ENCODE measurements at places on chromosomes 13 and 19.

DNA sequence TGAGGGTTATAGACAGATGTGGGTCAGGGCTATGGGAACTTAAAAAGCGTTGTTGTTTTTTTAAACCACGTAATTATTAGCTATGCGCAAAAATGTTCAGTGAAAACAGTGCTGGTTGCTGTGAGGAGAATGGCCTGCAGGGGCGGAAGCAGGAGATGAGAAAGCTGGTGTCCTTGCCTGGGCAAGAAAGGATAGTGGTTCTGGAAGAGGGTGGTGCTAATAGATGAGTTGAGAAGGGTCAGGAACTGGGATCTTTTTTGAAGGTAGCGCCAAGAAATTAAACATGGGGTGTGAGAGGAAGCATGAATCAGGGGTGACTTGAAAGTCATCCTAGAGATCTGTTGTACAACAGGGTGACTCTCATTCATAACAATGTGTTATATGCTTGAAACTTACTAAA is 4.8 kb upstream of the SMG9 start:
- DNase-seq = peak; percentile 15

DNA sequence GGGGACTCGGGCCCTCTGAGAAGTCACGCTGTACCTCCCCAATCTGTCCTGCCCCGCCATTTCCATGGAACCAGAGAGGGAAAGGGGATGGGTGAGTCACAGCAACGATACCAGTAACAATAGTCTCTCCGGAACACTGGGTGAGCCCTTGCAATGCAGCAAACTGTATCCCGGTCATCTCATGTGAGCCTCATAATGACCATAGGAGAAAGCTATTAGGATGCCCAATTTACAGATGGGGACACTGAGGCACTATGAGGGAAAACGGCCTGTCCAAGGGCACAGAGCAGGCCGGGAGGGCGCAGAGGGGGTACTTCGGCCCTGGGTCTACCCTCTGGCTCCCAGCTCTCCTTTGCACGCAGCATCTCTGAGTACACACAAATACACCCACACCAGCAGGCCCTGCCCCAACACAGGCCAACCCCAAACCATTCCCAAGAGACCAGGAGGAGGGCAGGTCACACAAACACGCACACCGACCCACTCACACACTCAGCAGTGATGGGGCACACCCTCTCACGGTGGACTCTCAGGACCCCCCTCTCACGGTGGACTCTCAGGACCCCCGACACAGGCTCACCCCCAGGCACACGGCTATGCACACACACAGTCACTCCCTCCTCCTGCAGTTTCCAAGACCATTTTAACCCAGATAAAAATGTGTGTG is 18.2 kb downstream of the LRRC4B start:
- DNase-seq = no peak

GRCh38 chr13:78376033-78376432 is 227.3 kb downstream of the POU4F1 start:
- peak; percentile 76 for DNase-seq

DNA sequence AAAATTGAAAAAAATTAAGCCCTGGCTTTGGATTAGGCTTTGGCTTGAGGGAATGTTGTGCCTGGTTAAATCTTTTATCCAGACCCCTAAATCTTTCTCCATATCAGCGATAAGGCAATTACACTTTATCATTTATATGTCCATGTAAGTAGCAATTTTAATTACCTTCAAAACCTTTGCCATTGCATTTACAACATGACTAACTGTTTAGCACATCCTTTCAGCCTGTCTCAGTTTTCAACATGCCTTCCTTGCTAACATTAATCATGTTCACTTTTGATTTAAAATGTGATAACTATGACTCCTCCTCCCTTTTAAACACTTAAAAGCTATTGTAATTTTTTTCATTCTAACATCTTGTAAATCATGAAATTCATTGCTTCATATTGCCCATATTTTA is 583.7 kb downstream of the SLITRK1 start:
- DNase-seq = no peak

DNA sequence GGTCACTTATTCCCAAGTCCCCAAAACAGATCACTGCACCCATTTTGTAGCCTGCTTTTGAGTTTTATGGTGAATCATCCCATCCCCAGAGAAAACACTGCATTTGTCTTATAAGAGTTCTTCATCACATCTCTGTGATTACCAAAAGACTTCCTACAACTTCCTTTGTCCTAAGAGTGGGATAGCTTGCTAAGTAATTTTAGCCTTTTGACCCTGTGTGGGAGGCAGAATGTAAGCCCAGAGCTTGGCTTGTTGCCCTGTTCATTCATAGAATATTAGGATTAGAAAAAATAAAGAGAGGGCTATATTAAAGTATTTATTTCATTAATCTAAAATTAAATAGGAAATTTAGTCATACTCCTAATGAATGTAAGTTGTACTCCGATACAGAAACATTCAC is 213.3 kb downstream of the MZT1 start:
- peak; percentile 27 for DNase-seq

GRCh38 chr19:46296722-46297461 is at the start of gene HIF3A:
Gene HIF3A, plus strand, starts transcription at chr19:46297042. Its CDS starts 35 bp downstream, at chr19:46297077.
- DNase-seq = no peak

DNA sequence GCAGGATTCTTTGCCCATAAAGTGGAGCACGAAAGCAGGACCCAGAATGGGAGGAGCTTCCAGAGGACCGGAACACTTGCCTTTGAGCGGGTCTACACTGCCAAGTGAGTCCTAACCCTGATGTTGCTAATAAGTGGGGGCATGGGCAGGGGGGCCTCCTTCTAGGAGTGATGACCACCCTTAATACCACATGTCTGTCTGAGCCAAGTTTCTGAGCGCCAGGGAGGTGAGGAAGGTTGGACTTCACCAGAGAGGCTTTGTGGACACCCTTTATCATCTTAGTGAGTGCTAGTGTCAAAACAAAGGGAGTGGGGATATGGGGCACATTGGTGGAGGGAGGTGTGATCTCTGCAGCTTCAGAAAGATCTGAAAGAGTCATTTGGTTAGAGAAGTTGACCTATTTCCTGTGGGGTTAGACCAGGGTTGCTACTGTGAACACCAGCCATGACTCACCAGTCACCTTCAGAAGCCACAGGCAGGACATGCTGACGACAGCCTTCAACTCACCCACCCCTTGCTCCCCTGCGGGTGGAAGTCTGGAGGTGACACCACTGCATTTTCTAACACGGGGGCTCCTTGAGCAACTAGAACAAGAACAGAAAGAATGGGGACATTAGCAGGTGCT is 8.8 kb downstream of the ALOX5AP start:
- DNase-seq = peak; percentile 73

DNA sequence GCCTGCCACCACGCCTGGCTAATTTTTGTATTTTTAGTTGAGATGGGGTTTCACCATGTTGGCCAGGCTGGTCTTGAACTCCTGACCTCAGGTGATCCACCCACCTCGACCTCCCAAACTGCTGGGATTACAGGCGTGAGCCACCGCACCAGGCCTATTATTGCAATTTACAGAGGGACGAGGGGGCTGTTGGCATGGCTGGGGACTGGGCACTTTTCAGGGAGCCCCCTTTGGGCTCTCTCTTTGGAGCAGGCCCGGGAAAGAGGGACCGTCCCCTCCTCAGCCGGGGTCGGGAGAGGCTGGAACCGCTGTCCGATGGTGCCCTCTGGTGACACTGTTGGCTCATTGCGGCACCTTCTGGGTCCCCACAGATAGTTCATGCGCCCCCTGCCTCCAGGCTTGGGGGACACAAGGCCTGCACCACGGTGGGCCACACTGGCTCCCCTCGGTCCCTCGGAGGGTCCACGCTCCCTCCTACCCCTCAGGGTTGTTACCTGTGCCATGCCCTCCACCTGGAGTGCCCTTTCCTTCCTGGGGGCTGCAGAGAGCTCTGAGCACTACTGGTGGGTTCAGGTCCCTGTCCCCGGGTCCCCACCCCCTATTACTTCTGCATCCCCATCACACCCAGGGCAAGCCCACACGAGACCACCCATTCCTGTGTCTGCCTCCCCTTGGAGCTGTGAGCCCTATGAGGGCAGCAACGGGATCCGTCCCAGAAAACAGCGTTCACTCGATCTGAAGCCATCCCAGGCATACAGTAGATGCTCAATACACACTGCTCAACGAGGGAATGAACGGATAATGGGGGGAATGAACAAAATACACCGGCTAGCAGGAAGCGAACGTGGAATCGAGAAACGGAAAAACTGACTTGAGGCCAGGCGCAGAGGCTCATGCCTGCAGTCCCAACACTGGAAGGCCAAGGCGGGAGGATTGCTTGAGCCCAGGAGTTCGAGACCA is 12.5 kb downstream of the FEM1A start:
- peak; percentile 45 for DNase-seq

- no peak for DNase-seq
Observed at GRCh38 chr19:5222821-5223321, 117.7 kb downstream of the PTPRS start.

- DNase-seq = peak; percentile 24
Observed at GRCh38 chr19:12092956-12093355, 28.4 kb downstream of the ZNF844 start.

- DNase-seq = no peak
Observed at GRCh38 chr19:2517881-2518601, 42.1 kb downstream of the GADD45B start.

- no peak for DNase-seq
Observed at GRCh38 chr13:39091586-39091985, 53.3 kb downstream of the NHLRC3 start.

DNA sequence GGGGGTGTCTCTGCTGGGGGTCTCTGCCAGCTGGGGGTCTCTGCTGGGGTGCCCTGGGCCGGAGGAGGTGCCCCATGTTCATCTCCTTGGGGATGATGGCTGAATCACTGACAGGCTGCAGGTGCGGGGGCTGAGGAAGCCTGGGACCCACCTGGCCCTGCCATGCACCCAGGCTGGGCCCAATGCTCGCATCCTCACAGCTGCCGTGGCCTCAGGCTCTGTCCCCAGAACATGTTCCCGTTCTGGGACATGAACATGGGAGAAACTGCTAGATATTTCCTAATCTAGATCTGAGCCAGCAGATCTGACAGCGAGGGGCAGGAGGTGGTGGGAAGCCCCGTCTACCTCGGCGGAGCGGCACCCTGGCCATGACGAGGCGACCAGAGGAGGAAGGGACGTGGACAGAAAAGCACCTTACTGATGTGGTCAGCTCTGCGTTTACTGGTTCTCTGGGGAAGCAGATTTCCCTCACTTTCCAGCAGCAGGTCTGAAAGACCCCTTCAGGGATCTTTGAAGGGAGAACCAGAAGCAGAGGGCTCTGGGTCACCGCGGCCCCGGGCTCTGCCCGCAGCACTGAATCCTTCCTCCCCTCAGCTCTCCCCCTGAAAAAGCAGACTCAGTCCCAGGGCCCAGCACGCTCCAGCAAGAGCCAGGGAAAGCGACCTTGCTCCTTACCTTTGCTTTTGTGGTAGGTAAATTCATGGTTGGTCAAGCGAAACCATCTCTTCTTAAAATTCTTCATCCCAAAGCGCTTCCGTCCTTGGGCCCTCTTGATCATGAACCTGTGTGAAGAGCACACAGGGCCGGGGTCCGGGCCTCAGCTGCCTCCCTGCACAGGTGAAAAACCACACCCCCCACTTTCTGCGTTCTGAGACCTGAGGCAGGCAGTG is 26.5 kb upstream of the C13orf46 start:
- no peak for DNase-seq

- DNase-seq = peak; percentile 70
Observed at GRCh38 chr13:95650696-95651095, 6.2 kb upstream of the DZIP1 start.

- no peak for DNase-seq
Observed at GRCh38 chr13:76929851-76930374, 18.4 kb upstream of the ACOD1 start.

DNA sequence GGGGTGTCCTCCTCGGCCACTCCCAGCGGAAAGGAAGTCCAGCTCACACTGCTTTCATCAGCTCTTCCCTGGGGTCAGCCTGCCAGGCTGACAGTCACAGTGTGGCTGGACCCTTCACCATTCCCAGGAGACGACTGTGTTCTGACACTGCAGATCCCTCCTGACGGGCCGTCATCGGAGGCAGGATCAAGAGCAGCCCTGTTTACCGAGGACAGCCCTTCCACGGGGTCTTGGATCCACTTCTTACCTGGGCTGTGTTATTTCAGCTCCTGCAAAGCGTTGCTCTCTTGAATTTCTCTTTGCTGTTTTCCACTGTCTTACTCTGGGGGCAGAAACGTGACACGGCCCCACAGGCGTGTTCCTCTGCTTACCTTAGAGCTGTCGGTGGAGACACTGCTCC is 149.9 kb upstream of the SOX1 start:
- DNase-seq = no peak

- no peak for DNase-seq
Observed at GRCh38 chr13:34030782-34031181, 212.8 kb downstream of the RFC3 start.

DNA sequence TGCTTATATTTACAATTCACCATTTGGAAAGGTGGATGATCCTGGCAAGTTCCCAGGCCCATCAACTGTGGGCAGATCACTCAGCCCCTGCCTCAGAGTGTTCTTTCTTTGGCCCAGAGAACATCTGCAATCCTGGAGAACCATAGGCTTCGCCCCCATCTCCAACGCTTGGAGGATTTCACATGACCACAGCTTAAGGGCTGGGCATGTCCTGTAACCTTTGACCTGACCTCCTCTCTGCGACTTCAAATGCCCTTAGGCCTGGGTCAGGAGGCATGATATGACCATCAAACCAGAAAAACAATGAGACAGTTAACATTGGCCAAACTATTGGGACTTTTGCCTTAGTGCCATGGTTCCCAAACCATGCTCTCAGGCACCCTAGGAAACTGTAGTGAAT is 7.2 kb upstream of the MBNL2 start:
- no peak for DNase-seq

GRCh38 chr13:113658836-113659235 is 838 bp upstream of the ATP4B start:
- no peak for DNase-seq
